ENCODE measurements at places on chromosomes 7 and 10. TPM values are rescaled to one million over a fixed set of nuclear protein-coding genes. Genes with fewer than 3 reads are reported as not detected.

SPDYE17 gene
- total RNA-seq = not detected

EPHA1 gene
- total RNA-seq = 0.09 TPM

ZNRF2 gene
- total RNA-seq = 8.8 TPM

GATA3 gene
- total RNA-seq = 79.7 TPM

CAV2 gene
- total RNA-seq = not detected

CCNJ gene
- 9.4 TPM for total RNA-seq

OLAH gene
- total RNA-seq = 0.26 TPM

CDH23 gene
- total RNA-seq = 1.3 TPM

CPXM2 gene
- total RNA-seq = not detected

SLC13A1 gene
- not detected for total RNA-seq

NEURL1 gene
- total RNA-seq = 2.8 TPM

FAM180A gene
- not detected for total RNA-seq

GDF2 gene
- total RNA-seq = not detected

DNA sequence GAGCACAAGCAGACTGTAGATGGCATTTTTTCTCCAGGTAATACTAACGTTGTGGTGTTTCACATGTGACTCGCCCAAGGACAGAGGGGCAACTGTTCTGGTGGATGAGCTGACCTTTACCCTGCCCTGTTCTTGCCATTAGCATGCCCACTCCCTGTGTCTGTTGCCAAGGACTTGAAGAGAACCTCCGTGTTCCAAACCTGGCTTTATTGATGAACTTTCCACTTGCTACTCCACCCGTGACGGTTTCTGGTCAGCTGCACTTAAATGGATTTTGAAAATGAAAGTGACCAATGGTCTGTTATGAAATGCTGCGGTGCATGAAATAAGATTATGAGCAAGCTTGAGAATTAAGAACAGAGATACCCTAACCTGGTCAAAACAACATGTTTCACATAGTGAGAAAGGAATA is 30.4 kb downstream of the LRRC4 start:
- peaks cover 11% of the 10 kb centered on the region for H3K4me1 ChIP-seq
- no peak overlapping the region for H3K27ac ChIP-seq
- H3K27me3 ChIP-seq = no peaks in the 10 kb centered on the region

GRCh38 chr10:90964781-90965465 is 44.0 kb upstream of the ANKRD1 start:
- DNase-seq = no peak
- no peak overlapping the region for H3K4me3 ChIP-seq
- peaks cover 9% of the 10 kb centered on the region for H3K27me3 ChIP-seq
- no peaks in the 10 kb centered on the region for H3K4me1 ChIP-seq

DNA sequence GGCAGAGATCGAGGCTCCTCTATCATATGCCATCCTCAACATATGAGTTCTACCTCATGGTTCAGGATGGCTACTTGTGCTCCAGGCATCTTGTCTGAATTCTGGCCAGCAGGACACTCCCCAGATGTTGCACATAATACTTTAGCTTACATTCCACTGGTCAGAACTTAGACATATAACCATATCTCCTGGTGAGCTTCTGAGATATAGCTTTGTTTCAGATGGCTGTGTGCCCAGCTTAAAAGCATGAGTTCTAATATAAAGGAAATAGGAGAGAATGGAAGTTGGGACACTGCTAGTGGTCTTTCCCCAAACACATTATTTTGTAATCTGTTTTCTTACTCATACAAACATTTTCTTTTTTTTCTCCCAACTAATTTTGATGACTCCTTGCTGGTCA is 50.8 kb upstream of the IFRD1 start:
- DNase-seq = no peak
- peaks cover 13% of the 10 kb centered on the region for H3K4me1 ChIP-seq
- H3K4me3 ChIP-seq = no peak overlapping the region

DNA sequence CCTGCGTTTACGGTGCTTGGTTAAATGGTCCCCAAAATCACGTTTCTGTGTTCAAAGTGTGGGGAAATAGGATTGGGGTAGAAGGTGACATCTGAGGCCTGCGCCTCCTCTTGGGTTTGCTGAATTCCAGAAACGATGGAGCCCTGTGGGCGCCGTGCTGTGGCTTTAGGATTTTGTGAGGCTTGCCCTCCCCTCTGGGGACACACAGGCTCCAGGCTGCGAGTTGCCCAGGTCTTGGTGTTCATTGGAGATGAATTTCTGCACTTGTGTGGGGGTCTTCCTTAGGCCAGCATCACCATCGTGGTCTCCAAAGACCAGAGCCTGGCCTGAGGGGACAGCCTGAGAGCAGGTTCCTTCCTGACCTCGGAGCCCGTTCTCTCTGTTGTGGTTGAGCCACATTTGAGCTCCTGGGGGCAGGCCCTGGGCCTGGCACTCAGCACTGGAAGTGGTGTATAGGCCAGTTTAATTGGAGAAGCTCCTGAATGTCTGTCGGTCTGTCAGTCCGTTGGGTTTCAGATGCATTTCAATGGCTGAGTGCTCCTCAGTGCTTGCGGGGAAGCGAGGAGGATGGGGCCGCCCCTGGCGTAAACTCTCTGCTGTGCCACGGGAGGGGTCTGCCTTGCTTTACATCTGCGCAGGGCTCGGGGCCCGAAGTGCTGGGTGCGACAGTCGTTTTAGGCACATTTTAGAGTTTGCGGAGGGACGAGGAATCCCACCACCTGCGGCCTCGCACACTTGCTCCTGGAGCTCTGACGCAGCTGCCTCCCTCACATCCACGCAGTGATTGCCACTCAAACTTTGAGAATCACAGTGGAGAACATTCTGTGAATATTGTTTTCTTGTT is 71.7 kb downstream of the DNAJB6 start:
- peaks cover 18% of the 10 kb centered on the region for H3K4me1 ChIP-seq
- no peak overlapping the region for H3K4me3 ChIP-seq
- H3K27me3 ChIP-seq = no peaks in the 10 kb centered on the region
- no peak overlapping the region for H3K27ac ChIP-seq

DNA sequence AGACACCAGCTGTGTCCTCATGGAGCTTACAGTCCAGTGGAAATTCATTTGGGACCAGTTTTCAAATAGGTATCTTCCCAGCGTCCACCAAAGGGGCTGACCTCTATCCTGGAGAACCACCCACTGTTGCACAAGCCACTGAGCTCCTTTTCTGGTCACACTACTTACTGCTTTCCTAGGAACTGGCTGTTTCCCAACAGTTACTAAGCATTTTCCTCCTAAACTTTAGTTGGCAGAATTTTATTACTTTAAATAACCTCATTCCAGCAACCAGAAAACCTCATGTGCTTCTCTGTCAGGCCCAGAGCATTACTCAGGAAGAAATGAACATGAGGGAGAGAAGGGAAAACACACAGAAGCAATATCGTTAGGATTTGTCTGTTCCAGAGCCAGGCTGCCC is 183.1 kb downstream of the GPAM start:
- H3K4me3 ChIP-seq = no peak overlapping the region
- no peak for DNase-seq
- H3K27ac ChIP-seq = no peak overlapping the region

GRCh38 chr7:141073641-141074161 is at the start of gene TMEM178B:
TMEM178B (plus strand) TSS chr7:141074064.
- no peaks in the 10 kb centered on the region for H3K36me3 ChIP-seq
- peak; percentile 74 for DNase-seq
- H3K4me1 ChIP-seq = peaks cover 19% of the 10 kb centered on the region
- H3K27ac ChIP-seq = no peak within 1 kb of the TSS
- peak within 1 kb of the TSS; percentile 83 for H3K4me3 ChIP-seq

GRCh38 chr10:110226926-110227641 is 19.7 kb downstream of the MXI1 start:
- H3K36me3 ChIP-seq = peaks cover 26% of the 10 kb centered on the region
- H3K4me1 ChIP-seq = peaks cover 35% of the 10 kb centered on the region
- peak overlapping the region; percentile 99 for H3K4me3 ChIP-seq
- H3K27me3 ChIP-seq = peaks cover 3% of the 10 kb centered on the region
- peak overlapping the region; percentile 99 for H3K27ac ChIP-seq

DNA sequence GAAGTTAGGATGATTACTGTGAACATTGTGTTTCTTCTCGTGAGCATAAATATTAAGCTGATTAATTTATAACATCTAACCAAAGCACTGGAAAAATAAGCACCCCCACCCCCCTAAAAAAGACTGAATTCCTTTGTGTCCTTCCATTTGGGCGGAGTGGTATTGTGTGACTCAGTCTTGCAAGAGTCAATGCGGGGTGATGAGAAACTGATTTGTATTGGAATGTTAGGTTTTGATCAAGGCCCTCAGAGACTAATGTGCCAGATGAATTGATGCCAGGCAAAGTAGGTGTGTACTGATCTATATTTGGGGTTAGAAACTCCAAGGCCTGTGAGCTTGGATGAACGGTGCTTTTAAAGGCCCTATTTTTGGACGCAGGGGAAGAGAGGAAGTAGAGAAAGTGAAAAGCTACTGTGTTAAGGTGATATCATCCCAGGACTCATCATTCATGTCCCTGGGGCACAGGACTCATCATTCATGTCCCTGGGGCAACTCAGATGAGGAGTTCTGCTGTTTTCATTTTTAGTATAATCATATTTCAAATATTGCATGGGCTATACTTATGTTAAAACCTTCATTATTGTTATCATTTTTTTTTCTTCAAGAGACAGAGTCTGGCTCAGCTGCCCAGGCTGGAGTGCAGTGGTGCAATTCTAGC is 61.3 kb upstream of the PTN start:
- no peaks in the 10 kb centered on the region for H3K4me1 ChIP-seq
- no peak overlapping the region for H3K27ac ChIP-seq
- H3K36me3 ChIP-seq = no peaks in the 10 kb centered on the region
- DNase-seq = no peak
- no peak overlapping the region for H3K4me3 ChIP-seq

- peaks cover 22% of the 10 kb centered on the region for H3K36me3 ChIP-seq
- no peak overlapping the region for H3K4me3 ChIP-seq
- no peaks in the 10 kb centered on the region for H3K4me1 ChIP-seq
- no peak overlapping the region for H3K27ac ChIP-seq
Measured at GRCh38 chr10:60185421-60185820, 204.3 kb downstream of the ANK3 start.

DNA sequence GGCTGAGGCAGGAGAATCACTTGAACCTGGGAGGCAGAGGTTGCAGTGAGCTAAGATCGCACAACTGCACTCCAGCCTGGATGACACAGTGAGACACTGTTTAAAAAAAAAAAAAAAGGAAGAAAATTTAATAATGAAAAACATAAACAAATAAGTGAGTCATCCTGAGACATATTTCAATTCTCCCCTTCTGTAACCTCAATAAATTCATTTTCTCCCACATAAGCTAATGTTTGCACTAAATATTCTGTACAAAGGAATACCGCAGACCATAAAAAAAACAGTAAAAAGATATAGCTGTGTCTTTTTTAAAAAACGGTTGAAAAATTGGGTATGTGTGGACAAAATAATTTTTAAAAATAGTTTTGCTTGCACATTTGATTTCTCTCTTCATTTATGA is 654.0 kb downstream of the KCNMA1 start:
- no peak overlapping the region for H3K4me3 ChIP-seq
- H3K36me3 ChIP-seq = no peaks in the 10 kb centered on the region
- peaks cover 2% of the 10 kb centered on the region for H3K27me3 ChIP-seq
- H3K27ac ChIP-seq = no peak overlapping the region
- H3K4me1 ChIP-seq = no peaks in the 10 kb centered on the region

DNA sequence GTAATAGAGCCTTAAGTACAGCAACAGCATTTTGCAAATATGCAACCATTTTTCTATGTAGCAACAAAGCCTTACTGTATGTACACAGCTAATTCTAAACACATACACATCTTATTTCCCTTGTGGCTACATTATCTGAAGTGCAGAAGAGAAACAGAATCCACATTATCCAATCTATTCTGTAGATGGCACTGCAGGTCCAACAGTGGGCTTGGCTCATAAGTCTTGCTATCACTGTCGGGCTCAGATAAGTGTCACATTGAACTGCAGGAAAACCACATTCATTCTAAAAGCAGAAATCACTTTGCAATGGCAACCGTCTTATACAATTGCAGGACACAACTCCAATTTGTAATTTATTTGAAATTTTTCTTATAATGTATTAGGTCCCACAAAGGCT is 109.8 kb upstream of the NOBOX start:
- no peaks in the 10 kb centered on the region for H3K4me1 ChIP-seq
- H3K36me3 ChIP-seq = no peaks in the 10 kb centered on the region
- H3K27ac ChIP-seq = no peak overlapping the region
- H3K4me3 ChIP-seq = no peak overlapping the region
- DNase-seq = no peak
- no peaks in the 10 kb centered on the region for H3K27me3 ChIP-seq

DNA sequence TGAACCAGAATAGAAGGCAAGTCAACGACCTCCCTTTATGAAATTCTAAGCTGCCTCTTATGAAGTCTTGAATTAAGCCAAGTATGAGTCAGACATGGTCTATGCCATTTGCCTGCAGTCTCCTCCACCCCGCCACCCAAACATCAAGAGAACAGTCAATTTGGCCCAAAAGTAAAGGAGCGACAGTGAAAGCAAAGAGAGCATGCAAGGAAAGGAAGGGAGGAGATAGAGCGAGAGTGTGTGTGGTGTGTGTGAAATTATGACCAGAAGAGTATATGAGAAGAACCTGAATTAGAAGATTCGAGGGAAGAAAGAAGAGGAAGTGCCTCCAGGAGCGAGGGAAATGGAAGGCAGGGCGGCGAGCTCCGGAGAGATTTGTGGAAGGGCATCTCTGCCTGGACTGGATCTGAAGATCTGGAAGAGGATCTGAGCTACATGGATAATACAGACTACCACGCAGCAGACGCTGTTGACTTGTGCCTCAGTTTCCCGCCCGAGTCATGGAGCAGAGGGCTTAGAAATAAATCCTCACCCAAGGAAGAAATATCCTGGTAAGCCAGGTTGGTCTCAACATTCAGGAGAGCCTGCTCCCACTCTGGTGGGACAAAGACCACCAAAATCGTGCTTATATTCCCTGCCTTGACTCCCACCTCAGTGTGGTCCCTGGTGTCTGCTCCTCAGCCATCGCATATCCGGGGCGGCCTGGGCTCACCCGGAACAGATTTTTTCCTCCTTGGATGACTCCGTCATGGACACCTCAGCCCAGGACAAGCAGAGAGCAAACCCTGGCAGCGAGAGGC is 459 bp downstream of the ZDHHC6 start:
- peak; percentile 69 for DNase-seq
- H3K4me1 ChIP-seq = peaks cover 34% of the 10 kb centered on the region
- peak overlapping the region; percentile 92 for H3K4me3 ChIP-seq
- H3K27ac ChIP-seq = peak overlapping the region; percentile 93
- H3K36me3 ChIP-seq = peaks cover 42% of the 10 kb centered on the region

DNA sequence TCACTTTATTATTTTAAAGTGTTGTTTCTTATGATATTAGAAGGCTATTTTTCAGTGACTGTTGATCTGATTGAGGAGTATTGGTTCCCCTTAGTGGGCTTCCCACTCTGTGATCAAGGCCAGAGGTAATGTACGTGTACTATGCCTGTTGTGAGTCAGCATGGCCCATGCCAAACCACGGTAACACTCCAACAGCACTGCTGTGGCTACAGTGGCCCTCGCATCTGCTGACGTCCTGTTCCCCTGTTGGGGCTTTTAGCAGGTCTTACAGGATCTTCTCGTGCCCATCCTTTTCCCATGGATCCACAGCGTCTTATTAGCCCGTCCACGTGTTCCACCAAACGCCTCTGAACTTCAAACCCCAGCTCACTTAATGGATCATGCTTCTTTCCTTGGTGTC is 964.6 kb upstream of the CELF2 start:
- no peak for DNase-seq
- H3K27ac ChIP-seq = no peak overlapping the region
- H3K4me1 ChIP-seq = no peaks in the 10 kb centered on the region
- no peaks in the 10 kb centered on the region for H3K27me3 ChIP-seq
- no peak overlapping the region for H3K4me3 ChIP-seq
